ENCODE measurements at places on chromosomes 12 and 14.

GRCh38 chr12:124964251-124964650 lies 24.7 kb downstream of the DHX37 start:
- no peak for DNase-seq

GRCh38 chr12:40566271-40566670 lies 126.0 kb upstream of the CNTN1 start:
- no peak for DNase-seq

DNA sequence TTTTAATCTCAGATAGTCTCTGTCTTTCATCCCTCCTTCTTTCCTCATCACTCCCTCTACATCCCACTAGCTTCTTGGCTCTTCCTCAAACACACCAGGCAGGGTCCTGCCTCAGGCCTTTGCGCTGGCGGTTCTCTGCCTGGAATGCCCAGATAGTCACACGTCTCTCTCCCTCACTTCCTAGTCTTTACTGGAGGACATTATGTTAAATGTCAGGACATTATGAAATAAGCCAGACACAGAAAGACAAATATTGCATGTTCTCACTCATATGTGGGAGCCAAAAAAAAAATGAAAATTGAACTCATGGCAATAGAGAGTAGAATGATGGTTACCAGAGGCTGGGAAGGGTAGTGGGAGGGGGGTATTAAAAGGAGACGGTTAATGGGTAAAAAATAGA lies 442.0 kb downstream of the MED13L start:
- DNase-seq = no peak

DNA sequence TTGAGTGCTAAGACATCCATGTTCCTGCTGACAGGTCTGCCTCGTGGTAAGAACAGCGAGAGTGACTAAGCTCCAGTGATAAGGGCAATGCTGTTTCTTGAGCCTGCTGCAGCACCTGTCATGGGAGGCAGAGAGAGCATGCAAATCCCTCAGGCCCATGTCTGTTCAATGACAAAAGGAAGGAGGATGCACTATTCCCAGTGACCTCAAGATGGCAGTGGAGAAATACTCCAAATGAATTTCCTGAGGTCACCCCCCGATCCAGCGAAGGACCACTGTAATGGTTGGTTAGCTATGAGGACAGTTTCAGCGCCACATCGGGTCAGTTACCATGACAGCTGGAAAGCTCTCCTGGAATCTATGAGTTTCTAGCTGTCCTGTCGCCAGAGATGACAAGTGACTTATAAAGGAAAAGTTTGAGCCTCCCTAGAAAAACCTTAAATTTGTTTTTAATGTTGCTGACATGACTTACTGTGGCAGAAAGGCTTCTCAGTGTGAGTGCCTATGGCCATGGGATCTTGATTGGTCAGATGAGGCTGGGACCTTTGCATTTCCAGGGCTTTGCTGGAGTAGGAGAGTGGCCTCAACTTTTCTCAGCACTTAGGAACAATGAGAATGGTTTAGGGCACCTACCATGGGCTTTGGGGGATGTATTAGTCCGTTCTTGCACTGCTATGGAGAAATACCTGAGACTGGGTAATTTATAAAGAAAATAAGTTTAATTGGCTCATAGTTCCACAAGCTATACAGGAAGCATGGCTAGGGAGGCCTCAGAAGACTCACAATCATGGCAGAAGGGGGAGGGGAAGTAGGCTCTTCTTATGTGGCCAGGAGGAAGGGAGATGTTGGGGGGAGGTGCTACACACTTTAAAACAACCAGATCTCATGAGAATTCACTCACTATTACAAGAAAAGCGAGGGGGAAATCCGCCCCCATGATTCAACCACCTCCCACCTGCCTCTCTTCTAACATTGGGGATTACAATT lies 88.0 kb upstream of the TMEM260 start:
- no peak for DNase-seq

- DNase-seq = no peak
Measured at GRCh38 chr14:103516426-103517173, 6.0 kb downstream of the CKB start.

- DNase-seq = no peak
Measured at GRCh38 chr12:43675048-43675904, 83.3 kb downstream of the PUS7L start.

DNA sequence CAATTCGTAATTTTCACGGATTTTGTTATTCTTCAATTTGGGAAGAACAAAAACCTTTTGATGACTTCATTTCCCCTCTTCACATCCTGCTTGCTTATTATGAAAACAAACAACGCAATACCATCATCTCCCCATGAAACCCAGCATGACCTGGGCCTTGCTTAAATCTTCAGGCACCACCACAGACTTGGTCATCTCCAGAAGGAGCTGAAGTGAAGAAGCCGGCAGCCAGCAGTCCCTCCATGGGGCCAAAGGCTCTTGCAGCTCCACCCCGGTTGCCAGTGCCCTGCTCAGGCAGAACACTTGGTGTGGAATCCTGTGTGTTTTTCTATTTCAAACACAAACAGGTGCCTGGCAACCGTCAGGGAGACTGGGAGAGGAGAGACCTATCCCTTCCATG lies 982.9 kb upstream of the TMEM132C start:
- DNase-seq = no peak

DNA sequence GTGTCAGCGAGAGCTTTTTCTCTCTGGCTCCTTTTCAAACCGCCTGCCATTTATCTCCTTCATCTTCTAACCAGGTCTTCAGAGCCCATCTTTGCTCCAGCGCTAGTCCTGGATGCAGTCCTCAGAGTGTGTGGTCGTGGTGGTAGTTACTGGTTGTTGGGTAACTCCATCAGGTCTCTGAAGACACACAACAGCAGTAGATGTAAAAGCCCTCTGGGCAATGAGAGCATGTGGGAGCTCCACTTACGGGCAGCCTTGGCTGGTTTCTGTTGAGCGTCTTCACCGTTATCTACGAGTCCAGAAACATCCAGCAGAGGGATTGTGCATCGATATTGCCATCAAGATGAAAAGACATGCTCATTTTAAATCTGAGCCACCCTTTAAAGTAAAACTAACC lies 61.2 kb downstream of the FBXL14 start:
- DNase-seq = no peak

GRCh38 chr12:96534339-96534738 lies 45.0 kb downstream of the CFAP54 start:
- no peak for DNase-seq

GRCh38 chr12:45329238-45329637 lies 113.3 kb downstream of the ANO6 start:
- no peak for DNase-seq

- DNase-seq = no peak
Measured at GRCh38 chr14:55764784-55765183, 184.8 kb downstream of the KTN1 start.

DNA sequence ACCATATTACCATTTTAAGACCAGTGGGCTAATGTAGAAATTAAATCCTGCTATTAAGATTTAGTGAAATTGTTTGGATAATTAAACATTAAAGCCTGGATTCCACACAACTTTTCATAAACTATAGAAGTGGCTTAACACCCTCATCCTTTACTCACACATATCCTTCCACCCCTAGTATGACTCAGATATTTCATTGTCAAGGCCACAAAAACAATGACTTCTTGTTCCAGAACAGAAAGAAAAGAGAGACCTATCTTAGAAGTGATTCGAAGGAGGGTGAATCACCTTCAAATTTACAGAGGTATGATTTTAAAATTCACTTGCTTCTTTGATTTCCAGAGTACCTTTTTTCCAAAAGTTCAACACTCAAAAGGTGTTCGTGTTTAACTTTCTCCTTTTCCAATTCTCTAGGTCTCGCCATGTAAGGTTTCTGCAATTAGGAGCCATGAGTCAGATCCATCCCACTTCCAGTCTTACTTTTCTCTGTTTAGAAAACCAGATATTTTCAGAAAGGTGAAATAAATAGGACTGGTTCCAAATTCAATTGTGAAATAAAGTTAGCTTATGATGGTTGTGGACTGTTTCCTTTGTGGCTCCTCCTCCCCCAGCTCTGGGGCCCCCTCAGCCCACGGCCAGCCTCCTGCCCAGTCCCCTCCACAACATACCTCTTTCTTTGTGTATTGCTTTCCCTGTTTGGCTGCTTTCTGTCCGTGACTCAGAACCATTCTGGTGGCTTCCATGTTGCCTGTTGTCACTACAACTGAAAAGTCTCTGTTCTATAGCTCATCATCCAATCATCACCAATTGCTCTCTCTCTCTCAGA lies 24.6 kb upstream of the MGP start:
- DNase-seq = no peak

- DNase-seq = no peak
Measured at GRCh38 chr12:23211384-23212320, 586.7 kb downstream of the ETNK1 start.

DNA sequence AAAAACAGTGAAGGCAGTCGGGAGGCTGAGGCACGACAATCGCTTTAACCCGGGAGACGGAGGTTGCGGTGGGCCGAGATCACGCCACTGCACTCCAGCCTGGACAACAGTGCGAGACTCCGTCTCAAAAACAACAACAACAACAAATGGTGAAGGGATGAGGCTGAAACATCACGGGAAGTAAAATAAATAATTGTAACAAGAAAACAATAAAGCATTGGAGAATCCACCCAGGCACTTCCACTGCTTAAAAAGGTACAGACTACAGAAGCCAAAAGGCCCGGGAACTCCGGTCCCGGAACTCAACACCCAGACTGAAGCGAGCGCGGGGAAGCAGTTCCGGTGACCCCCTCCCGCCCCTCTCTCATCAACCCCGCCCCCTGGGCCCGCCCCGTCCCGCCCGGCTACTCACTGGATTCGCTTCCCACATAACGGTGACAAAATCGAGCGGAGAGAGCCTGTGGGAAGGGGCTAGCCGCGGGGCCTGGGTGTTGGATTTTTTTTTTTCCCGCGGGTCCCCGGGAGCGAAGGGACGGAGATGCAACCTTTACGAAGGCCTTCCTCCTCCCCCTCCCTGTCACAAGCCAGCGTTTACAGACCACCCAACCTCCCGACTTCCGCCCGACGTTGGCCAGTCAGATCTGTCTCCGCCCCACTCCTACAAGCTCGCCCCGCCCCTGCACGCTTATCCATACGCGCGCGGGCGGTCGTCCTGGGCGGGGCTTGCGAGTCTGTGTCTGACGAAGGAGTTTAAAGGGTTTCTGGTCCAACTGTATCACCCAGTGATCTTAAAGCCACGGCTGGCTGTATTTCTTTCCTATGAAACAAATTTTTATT lies at the start of gene PARP11:
Gene PARP11 (minus strand): TSS at position 600 of the 837 bp plus-strand sequence. CDS start 170 bp downstream, at position 430.
- peak; percentile 83 for DNase-seq

GRCh38 chr14:84340938-84341337 lies 1189.0 kb upstream of the FLRT2 start:
- DNase-seq = no peak

- no peak for DNase-seq
Measured at GRCh38 chr12:92185052-92185451, 39.4 kb upstream of the BTG1 start.

GRCh38 chr14:70013271-70013873 lies 134.2 kb downstream of the SMOC1 start:
- DNase-seq = no peak

- DNase-seq = no peak
Measured at GRCh38 chr14:21088687-21089086, 9.8 kb downstream of the ZNF219 start.

DNA sequence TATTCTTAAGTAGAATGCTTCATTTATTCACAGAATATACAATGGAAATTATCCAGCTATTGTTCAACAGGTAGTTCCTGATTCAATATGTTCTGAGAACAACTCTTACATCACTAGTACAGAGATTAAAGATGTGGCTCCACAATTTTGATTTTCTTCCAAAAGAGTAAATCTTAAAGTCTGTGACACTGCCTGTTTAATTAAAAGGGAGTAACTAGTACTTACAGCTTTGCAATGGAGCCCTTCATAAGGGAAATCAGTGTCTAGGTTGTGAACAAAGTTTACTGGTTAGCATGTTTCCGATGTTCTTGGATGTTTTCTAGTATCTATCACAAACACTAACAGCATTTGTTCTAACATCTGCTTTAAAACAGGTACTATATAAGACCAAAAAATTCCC lies 30.8 kb downstream of the MIA2 start:
- DNase-seq = no peak

DNA sequence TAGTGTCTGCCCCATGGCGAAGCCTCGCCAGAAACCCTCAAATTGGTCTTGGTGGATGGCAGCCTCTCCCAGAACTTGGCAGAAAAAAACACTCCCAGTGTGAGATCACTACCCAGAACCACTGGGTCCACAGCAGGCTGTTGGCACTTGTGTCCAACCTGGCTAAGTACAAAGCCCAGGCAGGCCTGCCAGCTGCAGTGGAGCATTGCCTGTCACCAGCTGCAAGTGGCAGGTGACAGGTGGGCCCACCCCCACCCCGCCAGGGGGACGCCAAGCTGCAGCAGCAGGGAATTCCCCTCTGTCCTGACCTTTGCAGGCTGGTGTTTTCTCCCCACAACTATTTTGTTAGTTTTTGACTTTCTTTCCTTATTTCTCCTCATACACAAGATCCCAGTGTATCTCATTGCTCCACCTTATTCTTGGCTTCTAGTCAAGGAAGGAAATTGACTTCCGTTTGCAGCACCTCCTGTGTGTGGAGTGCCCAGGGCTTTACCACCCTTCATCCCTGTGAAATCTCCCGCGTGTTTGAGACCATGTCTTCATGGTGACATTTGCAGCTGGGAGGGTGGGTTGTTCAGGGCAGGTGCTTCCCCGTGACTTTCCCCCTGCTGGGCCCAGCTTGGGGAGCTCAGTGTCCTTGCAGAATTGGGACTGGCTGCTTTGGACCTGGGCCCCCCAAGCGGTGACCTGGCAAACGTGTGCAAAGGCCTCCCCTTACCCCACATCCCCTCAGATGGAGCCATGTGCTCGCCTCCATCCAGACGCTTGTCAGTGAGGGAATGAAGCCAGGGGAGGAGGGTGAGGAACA lies 73.8 kb upstream of the RIN3 start:
- no peak for DNase-seq

DNA sequence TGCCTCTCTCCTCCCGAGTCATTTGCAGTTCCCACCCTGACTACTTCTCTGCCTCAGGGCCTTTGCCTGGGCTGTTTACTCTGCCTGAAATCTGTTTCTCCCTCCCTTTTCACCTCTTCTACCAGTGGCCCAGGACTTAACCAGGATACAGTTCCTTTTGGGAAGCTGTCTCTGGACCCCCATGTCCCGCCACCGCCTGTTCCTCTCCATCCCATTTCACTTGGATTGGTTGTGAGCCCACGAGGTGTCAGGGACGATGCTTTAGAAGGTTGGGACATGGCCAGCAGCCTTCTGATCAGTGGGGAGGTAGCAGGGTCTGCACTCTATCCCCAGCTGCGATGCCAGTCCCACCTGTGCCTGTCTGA lies 51.8 kb downstream of the FAM222A start:
- DNase-seq = no peak

- no peak for DNase-seq
Measured at GRCh38 chr12:5036031-5036430, 7.6 kb upstream of the KCNA5 start.

DNA sequence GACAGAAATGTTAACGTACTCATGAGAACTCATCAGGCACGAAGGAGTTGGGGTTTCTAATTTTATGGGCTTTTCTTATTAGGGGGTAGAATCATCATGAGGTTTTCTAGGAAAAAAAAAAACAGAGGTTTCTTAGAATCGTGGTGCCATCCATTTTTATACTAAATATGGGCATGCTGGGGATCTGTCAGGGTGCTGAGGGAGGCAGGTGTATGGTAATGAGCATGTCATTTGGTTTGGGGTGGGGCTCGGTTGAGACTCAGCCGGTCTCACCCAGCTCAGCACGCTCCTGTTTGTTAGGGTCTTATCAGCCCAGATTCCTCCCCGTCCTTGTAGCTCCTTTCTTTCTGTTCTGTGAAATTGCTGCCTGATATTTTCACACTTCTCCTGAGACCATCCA lies 98.2 kb downstream of the DICER1 start:
- no peak for DNase-seq

- no peak for DNase-seq
Measured at GRCh38 chr14:103748534-103748857, 32.9 kb downstream of the ZFYVE21 start.

GRCh38 chr14:89678768-89679167 lies 261.7 kb upstream of the FOXN3 start:
- no peak for DNase-seq

- DNase-seq = no peak
Measured at GRCh38 chr14:30748343-30748742, 126.0 kb upstream of the COCH start.
